ENCODE measurements at places on chromosomes 7 and 10. TPM values are rescaled to one million over a fixed set of nuclear protein-coding genes. Genes with fewer than 3 reads are reported as not detected.

The PVRIG gene
- not detected for polyA plus RNA-seq

The SPDYE16 gene
- 0.03 TPM for polyA plus RNA-seq

The ALOX5 gene
- 0.04 TPM for polyA plus RNA-seq

The ANK3 gene
- 0.67 TPM for polyA plus RNA-seq

The HTR5A gene
- not detected for polyA plus RNA-seq

The PRSS37 gene
- not detected for polyA plus RNA-seq

The FAM107B gene
- polyA plus RNA-seq = 27.0 TPM

The TAS2R5 gene
- polyA plus RNA-seq = 1.3 TPM

The TFR2 gene
- 0.32 TPM for polyA plus RNA-seq

The PNLIP gene
- not detected for polyA plus RNA-seq

The C10orf105 gene
- polyA plus RNA-seq = not detected

The MYH16 gene
- polyA plus RNA-seq = 0.01 TPM

The FXYD4 gene
- not detected for polyA plus RNA-seq

The VWA2 gene
- polyA plus RNA-seq = not detected

The OPN1SW gene
- polyA plus RNA-seq = not detected

The GDF10 gene
- not detected for polyA plus RNA-seq

The FGL2 gene
- polyA plus RNA-seq = not detected

The GGCT gene
- polyA plus RNA-seq = 21.1 TPM

The CFAP69 gene
- polyA plus RNA-seq = 0.51 TPM

The ADAM12 gene
- polyA plus RNA-seq = 0.22 TPM

The CUBN gene
- polyA plus RNA-seq = 4.6 TPM

The CCL24 gene
- polyA plus RNA-seq = not detected

The PAPOLB gene
- polyA plus RNA-seq = not detected

The ERVW-1 gene
- polyA plus RNA-seq = not detected

The MCM10 gene
- polyA plus RNA-seq = 1.9 TPM

The PLXNA4 gene
- polyA plus RNA-seq = 12.4 TPM

The FASTK gene
- 137 TPM for polyA plus RNA-seq

The SYNPO2L gene
- not detected for polyA plus RNA-seq

The OPN4 gene
- not detected for polyA plus RNA-seq

The SRGN gene
- 384 TPM for polyA plus RNA-seq

The TFEC gene
- polyA plus RNA-seq = 3.3 TPM

The STAG3 gene
- 0.29 TPM for polyA plus RNA-seq

The CCDC3 gene
- polyA plus RNA-seq = 0.90 TPM

The CTNNA3 gene
- not detected for polyA plus RNA-seq

The ACTL6B gene
- not detected for polyA plus RNA-seq

The EGR2 gene
- polyA plus RNA-seq = 0.54 TPM

The OR2A12 gene
- not detected for polyA plus RNA-seq

The ZNF37A gene
- polyA plus RNA-seq = 3.9 TPM

The ASIC3 gene
- polyA plus RNA-seq = 0.70 TPM

The SEMA3C gene
- not detected for polyA plus RNA-seq

The WNT8B gene
- not detected for polyA plus RNA-seq

The ARHGAP21 gene
- polyA plus RNA-seq = 29.5 TPM

The AEBP1 gene
- 23.2 TPM for polyA plus RNA-seq

The MYO3A gene
- not detected for polyA plus RNA-seq

The MDFIC gene
- 6.5 TPM for polyA plus RNA-seq

The EBLN1 gene
- not detected for polyA plus RNA-seq

The LRRD1 gene
- polyA plus RNA-seq = not detected

The ELFN1 gene
- polyA plus RNA-seq = 0.46 TPM

The SORBS1 gene
- 2.0 TPM for polyA plus RNA-seq

The CDC123 gene
- 65.6 TPM for polyA plus RNA-seq

The TRPV5 gene
- polyA plus RNA-seq = not detected

Data from endothelial cell of umbilical vein (primary cell).